CD4-positive, alpha-beta T cell treated with Interleukin-10 for 1 hour (primary cell): ENCODE measurements at places on chromosomes 11 and 22.
A peak's percentile ranks its signal among the peaks of the same experiment; 100 is the strongest.

GRCh38 chr11:105162506-105162905 lies 22.9 kb upstream of the CARD18 start:
- no peak for DNase-seq

- no peak for DNase-seq
Observed at GRCh38 chr11:22177186-22177585, 15.7 kb upstream of the ANO5 start.

GRCh38 chr11:134542401-134543165 lies 130.5 kb upstream of the B3GAT1 start:
- DNase-seq = no peak

- DNase-seq = no peak
Observed at GRCh38 chr11:47148270-47148669, 28.4 kb downstream of the ARFGAP2 start.

GRCh38 chr11:123561431-123561800 lies 93.0 kb downstream of the SCN3B start:
- no peak for DNase-seq

GRCh38 chr11:121482231-121483129 lies 29.7 kb upstream of the SORL1-AS1 start:
- peak; percentile 72 for DNase-seq

- no peak for DNase-seq
Observed at GRCh38 chr22:44210722-44211121, 30.0 kb downstream of the PARVG start.
